ENCODE measurements at places on chromosomes 4 and X.

GRCh38 chr4:87732033-87732765 is 67.2 kb upstream of the IBSP start:
- no peak for DNase-seq

- no peak for DNase-seq
Measured at GRCh38 chrX:56228914-56229313, 3.2 kb upstream of the KLF8 start.

DNA sequence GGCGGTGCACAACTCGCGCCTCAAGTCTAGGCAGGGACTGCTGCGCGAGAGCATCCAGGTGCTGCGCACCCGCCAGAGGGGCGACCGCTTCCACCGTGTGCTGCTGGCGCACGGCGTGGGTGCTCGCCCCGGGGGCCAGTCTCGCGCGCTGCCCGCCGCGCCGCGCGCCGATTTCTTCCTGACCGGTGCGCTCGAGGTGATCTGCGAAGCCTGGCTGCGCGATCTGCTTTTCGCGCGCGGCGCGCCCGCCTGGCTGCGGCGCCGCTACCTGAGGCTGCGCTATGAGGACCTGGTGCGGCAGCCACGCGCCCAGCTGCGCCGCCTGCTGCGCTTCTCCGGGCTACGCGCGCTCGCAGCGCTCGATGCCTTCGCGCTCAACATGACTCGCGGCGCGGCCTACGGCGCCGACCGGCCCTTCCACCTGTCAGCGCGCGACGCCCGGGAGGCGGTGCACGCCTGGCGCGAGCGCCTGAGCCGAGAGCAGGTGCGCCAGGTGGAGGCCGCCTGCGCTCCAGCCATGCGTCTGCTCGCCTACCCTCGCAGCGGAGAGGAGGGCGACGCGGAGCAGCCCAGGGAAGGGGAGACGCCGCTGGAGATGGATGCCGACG is 1.3 kb downstream of the CHST7 start:
- peak; percentile 85 for DNase-seq

DNA sequence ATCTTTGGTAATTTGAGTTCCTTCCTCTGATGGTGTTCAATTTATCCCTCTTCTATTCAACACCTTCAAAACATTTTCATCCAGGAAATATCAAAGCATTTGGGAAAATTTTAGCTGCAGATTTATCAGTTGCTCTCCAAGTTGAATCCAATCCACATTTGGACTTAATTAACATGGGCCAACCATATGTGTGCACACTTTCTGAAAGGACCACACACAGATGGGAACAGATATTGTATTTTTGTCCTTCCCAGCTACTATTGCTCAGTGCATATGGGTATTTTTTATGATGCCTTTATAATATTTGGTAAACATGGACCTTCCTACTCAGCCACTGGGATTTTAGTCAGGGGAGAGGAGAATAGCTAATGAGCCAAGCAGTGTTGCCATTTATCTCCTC is 65.2 kb downstream of the GLRA2 start:
- no peak for DNase-seq

- DNase-seq: no peak
Measured at GRCh38 chr4:43369036-43369594, 476.6 kb downstream of the GRXCR1 start.

- DNase-seq: peak; percentile 31
Measured at GRCh38 chr4:20652226-20652885, 47.9 kb upstream of the PACRGL start.

GRCh38 chr4:104248726-104249125 is 246.0 kb downstream of the CXXC4 start:
- no peak for DNase-seq

DNA sequence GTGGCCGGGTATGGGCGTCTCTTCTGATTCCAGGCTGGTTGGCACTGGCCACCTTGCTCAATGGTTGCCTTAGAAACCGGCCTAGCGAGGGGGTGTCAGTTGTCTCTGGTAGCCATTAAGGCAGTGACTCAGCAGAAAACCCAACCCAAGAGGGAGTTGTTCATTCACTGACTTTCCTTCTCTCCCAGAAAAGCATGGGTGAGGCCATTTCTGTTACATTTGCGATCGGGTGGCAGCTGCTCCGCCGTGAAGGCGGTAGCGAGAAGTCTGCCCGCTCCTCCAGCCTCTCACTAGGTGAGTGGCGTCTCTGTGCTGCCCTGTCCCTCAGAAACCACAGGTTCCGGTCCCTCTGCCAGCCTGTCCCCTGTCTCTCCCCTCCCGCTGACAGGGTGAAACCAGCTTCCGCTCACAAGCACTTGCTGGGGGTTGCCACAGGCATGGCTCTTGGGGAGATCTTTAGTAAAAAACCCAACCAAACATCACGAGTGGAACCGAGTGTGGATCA is 17.4 kb downstream of the IRAK1 start:
- peak; percentile 76 for DNase-seq

- DNase-seq: no peak
Measured at GRCh38 chr4:123821861-123822260, 425.3 kb downstream of the SPRY1 start.

- DNase-seq: no peak
Measured at GRCh38 chrX:123399709-123400108, 215.6 kb downstream of the GRIA3 start.

GRCh38 chrX:65994519-65995506 is 45.1 kb downstream of the VSIG4 start:
- DNase-seq: no peak

DNA sequence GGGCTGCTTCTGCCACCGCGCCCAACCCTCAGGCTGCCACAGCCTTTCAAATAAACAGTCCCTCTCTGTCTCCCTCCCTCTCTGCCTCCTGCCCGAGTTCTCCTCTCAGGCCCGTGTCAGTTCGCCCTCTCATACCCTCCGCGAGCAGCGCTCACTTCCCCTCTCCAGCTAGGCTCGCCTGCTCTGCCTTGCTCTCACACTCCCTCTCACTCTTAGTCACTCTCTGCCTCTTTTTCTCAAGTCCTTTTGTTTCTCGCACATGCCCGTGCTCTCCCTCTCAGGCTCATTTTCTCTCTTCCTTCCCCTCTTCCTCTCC is 3.2 kb downstream of the EFNB1 start:
- DNase-seq: peak; percentile 33

DNA sequence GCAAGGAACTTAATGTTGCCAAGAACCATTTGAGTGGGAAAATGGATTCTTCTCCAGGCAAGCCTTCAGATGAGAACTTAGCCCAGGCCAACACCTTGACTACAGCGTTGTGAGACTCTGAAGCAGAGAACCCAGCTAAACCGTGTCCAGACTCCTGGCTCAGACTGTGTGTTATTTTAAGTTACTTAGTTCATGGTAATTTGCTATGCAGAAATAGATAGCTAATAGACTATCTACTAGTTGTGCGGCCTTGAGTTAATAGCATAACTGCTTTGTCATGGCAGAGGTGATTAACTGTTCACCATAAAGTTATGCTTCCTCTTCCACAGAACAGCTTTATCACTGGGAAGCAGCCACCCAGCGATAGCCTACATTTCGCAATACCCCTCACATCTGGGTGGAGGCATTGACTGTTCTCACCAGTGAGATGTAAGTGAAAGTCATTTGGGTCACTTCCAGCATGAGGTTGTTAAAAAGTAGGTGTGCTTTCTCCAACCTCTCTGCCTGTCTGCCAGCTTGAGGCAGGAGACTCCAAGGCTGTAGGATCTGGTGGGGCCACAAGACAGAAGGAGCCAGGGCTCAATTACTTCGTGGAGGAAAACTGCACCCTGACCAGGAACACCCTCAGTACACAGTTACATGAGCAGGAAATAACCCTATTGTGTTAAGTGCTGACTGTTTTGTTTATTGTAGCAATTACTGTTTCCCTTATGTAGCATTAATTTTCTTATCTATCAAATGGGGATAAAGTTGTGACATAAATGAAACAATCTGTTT is 94.2 kb downstream of the GPAT3 start:
- DNase-seq: no peak

- DNase-seq: no peak
Measured at GRCh38 chr4:182089326-182089725, 153.9 kb upstream of the TENM3 start.

GRCh38 chr4:36081185-36081584 is 163.1 kb downstream of the ARAP2 start:
- no peak for DNase-seq

GRCh38 chr4:180811556-180811955 is 1431.6 kb upstream of the TENM3 start:
- no peak for DNase-seq
